ENCODE measurements at places on chromosomes 2 and 18. TPM values are rescaled to one million over a fixed set of nuclear protein-coding genes. Genes with fewer than 3 reads are reported as not detected.

DNA sequence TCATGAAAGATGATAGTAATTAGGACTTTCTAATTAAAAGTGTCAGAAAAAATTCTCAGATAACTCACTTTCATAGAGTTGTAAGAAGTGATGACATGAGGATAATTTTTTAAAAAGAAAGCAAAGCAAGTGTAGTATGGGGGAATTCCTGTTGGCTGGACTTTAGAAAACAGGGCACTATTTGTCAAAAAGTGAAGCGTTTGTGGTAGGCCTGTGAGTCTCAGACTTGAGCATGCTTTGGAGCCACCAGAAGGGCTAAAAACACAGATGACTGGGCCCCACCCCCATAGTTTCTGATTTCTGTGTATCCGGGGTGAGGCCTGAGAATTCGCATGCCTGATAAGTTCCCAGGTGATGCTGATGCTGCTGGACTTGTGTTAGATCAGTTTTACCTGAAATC lies 222.6 kb upstream of the LRRTM1 start:
- H3K36me3 ChIP-seq = no peaks in the 10 kb centered on the region
- no peaks in the 10 kb centered on the region for H3K4me1 ChIP-seq

DNA sequence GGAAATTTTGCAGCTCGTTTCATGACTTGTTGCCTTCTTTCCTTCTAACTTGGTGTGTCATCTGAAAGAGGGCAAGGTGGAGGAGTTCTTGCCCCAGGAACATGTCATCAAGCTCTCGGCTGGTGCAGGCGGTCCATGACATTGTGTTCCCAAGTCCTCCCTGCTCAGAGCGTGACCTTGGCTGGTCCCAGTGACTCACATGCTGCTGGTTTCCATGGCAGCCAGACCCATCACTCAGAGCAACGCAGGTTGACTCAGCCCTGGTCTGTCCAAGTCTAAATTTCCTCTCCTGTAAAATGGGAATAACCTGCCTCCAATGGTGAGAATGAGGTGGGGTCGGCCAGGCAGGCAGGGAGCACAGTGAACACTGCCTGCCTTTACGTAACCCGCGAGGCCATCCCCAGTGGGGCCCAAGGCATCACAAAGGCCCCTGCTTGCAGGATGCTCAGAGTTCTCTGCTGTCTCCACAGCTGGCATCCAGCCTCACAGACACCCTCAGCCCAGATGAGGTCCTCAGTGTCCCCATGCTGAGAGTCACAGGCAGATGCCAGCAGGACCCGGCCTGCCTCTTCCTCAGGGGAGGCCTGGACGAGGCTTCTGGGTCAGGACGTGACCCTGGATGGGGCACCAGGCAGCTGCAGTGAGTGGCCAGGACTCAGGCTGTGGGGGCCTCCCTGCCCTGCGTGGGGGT lies 143.7 kb downstream of the TPO start:
- H3K36me3 ChIP-seq = no peaks in the 10 kb centered on the region
- DNase-seq = no peak
- H3K27me3 ChIP-seq = no peaks in the 10 kb centered on the region
- H3K4me3 ChIP-seq = no peak overlapping the region

DNA sequence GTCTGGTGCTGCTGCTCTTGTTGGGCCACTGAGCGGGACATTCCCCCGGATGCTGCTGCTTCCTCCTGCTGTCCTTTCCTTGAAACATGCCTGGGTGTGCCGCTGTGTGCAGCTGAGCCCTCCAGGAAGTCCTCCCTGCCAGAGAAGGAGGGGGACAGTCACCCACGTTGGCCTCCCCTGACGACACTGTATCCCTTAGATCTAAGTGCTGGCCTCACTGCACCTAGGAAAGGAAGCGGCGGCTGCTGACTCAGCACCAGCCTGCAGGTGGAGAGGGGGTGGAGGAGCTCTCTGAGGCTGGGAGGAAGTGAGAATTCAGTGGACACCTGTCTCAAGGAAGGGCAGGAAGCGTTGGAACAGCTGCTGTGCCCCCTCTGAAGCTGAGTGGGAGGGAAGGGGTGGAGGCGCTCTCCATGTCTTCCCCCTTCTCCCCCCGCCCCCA lies 239.8 kb downstream of the HAUS1 start:
- DNase-seq = no peak
- no peaks in the 10 kb centered on the region for H3K27me3 ChIP-seq
- H3K36me3 ChIP-seq = no peaks in the 10 kb centered on the region
- H3K27ac ChIP-seq = peak overlapping the region; percentile 53
- H3K4me3 ChIP-seq = no peak overlapping the region

DNA sequence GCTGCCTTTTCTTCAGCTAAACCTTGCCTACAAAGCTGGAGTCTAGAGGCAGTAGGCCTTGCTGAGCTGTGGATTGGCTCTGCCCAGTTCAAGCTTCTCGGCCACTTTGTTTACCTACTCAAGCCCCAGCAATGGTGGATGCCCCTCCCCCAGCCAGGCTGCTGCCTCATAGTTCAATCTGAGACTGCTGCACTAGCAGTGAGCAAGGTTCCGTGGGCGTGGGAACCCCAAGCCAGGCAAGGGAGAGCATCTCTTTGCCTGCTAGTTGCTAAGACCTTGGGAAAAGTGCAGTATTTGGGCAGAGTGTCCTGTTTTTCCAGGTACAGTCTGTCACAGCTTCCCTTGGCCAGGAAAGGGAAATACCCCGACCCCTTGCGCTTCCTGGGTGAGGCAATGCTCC lies 68.9 kb downstream of the VAPA start:
- DNase-seq = no peak
- H3K4me3 ChIP-seq = no peak overlapping the region
- no peaks in the 10 kb centered on the region for H3K27me3 ChIP-seq
- no peak overlapping the region for H3K27ac ChIP-seq
- no peaks in the 10 kb centered on the region for H3K36me3 ChIP-seq
- no peaks in the 10 kb centered on the region for H3K4me1 ChIP-seq

DNA sequence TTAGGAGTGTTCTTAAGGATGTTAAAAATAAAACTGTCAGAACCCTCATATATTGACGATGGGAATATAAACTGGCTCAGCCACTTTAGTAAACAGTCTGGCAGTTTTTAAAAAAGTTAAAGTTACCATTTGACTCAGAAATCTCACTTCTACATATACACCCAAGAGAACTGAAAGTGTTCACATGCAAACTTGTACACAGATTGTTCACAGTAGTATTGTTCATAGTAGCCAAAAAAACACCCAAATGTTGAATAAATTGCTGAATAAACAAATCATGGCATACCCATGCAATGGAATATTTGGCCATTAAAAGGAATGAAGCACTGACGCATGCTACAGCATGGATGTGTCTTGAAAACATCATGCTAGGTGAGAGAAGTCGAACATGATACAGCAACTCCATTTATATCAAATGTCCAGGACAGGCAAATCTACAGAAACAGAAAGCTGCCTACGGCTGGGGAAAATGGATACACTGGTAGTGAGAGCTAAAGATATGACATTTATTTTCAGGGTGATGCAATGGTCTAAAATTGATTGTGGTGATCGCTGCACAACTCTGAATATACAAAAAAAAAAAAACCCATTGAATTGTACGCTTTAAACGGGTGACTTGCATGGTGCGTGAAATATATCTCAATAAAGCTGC lies 10.1 kb downstream of the RPL31 start:
- no peaks in the 10 kb centered on the region for H3K27me3 ChIP-seq
- no peak overlapping the region for H3K4me3 ChIP-seq
- H3K27ac ChIP-seq = no peak overlapping the region

- no peak for DNase-seq
- H3K27ac ChIP-seq = no peak overlapping the region
- H3K4me3 ChIP-seq = no peak overlapping the region
- no peaks in the 10 kb centered on the region for H3K36me3 ChIP-seq
- H3K4me1 ChIP-seq = no peaks in the 10 kb centered on the region
Measured at GRCh38 chr2:221969087-221969829, 329.5 kb downstream of the PAX3 start.

- H3K36me3 ChIP-seq = no peaks in the 10 kb centered on the region
- no peaks in the 10 kb centered on the region for H3K27me3 ChIP-seq
- H3K4me3 ChIP-seq = no peak overlapping the region
- H3K4me1 ChIP-seq = no peaks in the 10 kb centered on the region
- no peak for DNase-seq
Measured at GRCh38 chr2:1907291-1907690, 163.0 kb upstream of the PXDN start.

OXER1 gene
- total RNA-seq = 2.2 TPM

- H3K27me3 ChIP-seq = peaks cover 4% of the 10 kb centered on the region
- no peak overlapping the region for H3K27ac ChIP-seq
- H3K4me1 ChIP-seq = no peaks in the 10 kb centered on the region
- no peak overlapping the region for H3K4me3 ChIP-seq
- no peak for DNase-seq
Measured at GRCh38 chr18:73900106-73900835, 247.4 kb downstream of the FBXO15 start.

MROH2A gene
- total RNA-seq = not detected

DNA sequence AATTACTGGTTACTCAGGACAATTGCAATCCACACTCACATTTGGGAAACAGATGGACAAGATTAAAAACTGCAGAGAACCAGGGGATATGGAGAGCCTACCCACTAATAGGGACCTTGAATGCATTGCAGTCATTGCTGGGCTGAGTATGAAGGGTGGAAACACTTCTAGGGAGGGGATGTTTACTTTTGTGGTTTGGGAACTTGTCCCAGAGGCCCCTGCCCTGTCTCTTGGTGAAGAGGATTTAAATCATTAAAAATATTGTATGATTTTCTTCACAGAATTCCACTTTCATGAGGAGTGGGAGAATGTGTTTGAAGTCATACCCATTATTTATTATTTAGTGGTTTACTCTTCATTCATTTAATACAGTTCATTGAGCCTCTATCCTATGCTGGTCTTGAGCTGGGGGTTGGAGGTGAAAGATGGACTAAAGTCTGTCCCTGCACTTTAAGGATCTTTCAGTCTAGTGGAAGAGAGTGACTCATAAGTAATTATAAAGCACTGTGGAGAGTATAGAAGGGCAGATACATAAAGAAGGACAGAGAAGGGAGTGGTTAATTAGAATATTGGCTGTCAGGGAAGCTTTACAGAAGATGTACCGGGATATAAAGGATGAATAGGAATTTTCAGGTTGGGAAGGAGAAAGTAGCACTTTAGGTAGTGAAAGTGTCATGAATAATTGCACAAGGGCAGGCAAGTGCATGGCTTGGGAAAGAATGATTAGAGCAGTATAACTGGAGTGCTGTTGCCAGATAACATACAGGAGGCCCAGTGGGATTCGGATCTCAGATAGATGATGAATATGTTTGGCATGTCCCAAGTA lies 313.4 kb downstream of the LPIN1 start:
- DNase-seq = no peak
- no peak overlapping the region for H3K4me3 ChIP-seq
- no peaks in the 10 kb centered on the region for H3K4me1 ChIP-seq
- no peaks in the 10 kb centered on the region for H3K27me3 ChIP-seq
- H3K27ac ChIP-seq = no peak overlapping the region
- H3K36me3 ChIP-seq = no peaks in the 10 kb centered on the region

- no peak overlapping the region for H3K27ac ChIP-seq
- H3K27me3 ChIP-seq = no peaks in the 10 kb centered on the region
- H3K4me1 ChIP-seq = no peaks in the 10 kb centered on the region
- DNase-seq = no peak
- no peaks in the 10 kb centered on the region for H3K36me3 ChIP-seq
Measured at GRCh38 chr2:60079562-60079961, 473.9 kb downstream of the BCL11A start.

- H3K27ac ChIP-seq = no peak overlapping the region
- H3K4me1 ChIP-seq = peaks cover 7% of the 10 kb centered on the region
- H3K36me3 ChIP-seq = no peaks in the 10 kb centered on the region
- H3K27me3 ChIP-seq = peaks cover 3% of the 10 kb centered on the region
- H3K4me3 ChIP-seq = no peak overlapping the region
Measured at GRCh38 chr2:237290261-237290660, 123.7 kb downstream of the COL6A3 start.

DNA sequence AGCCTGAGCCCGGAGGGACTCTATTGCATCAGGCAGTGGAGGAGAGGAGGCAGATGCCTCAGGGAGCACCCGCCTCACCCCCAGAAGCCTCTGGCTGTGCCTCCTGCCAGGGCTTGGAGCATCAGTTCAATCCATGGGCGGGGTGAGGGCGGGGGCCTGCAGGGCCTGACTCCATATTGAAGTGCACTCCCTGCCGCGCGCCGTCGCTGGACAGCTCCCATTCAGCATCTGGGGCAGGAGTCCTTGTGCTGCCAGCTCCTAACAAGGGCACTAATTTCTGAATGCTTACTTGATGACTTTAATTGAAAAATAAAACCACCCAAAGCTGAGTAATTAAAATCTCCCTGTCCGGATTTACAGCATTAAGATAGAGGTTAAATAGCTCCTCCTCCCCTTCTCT lies 23.8 kb downstream of the C1QL2 start:
- H3K36me3 ChIP-seq = no peaks in the 10 kb centered on the region
- no peak overlapping the region for H3K27ac ChIP-seq
- H3K27me3 ChIP-seq = no peaks in the 10 kb centered on the region

DNA sequence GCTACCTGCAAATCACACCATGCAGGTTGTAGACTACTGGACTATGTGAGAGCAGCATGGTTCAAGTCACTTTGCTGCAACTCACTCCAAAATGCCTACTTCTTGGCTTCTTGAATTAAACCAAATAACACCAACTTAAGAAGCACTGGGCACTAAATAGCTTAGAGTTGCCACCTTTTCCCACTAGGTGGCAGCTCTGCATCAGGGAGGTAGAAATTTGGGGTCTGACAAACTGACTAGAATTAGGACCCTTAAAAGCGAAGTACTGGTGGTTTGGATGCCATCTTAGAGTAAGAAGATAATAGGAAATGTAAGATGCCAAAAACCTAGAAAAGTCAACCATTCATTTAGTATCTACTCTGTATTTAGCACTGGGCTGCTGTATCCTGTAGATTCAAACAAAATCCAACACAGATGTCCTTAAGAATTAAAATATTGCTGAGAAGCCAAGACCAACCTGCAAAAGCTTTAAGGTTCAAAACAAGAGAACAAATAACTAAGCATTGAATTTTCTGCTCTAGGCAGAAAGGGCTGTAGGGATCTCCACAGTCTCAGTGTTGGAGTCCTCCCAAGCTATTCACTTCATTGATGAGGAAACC lies 65.5 kb downstream of the CCBE1 start:
- no peak overlapping the region for H3K27ac ChIP-seq
- no peaks in the 10 kb centered on the region for H3K36me3 ChIP-seq
- no peaks in the 10 kb centered on the region for H3K4me1 ChIP-seq
- DNase-seq = no peak
- H3K27me3 ChIP-seq = peaks cover 2% of the 10 kb centered on the region

ABCB11 gene
- total RNA-seq = 43.5 TPM

GRCh38 chr18:36329684-36330434 lies 32.3 kb downstream of the FHOD3 start:
- no peaks in the 10 kb centered on the region for H3K4me1 ChIP-seq
- no peaks in the 10 kb centered on the region for H3K27me3 ChIP-seq
- no peak overlapping the region for H3K27ac ChIP-seq
- DNase-seq = peak; percentile 3

PAX8 gene
- total RNA-seq = 0.09 TPM

- no peak overlapping the region for H3K27ac ChIP-seq
- no peak overlapping the region for H3K4me3 ChIP-seq
- H3K36me3 ChIP-seq = no peaks in the 10 kb centered on the region
- DNase-seq = no peak
Measured at GRCh38 chr2:122094557-122094956, 339.1 kb downstream of the TSN start.
